ENCODE measurements at places on chromosomes 6 and 20.

- no peak for DNase-seq
These were observed 85.0 kb downstream of the DTD1 start for GRCh38 chr20:18672834-18673233.

DNA sequence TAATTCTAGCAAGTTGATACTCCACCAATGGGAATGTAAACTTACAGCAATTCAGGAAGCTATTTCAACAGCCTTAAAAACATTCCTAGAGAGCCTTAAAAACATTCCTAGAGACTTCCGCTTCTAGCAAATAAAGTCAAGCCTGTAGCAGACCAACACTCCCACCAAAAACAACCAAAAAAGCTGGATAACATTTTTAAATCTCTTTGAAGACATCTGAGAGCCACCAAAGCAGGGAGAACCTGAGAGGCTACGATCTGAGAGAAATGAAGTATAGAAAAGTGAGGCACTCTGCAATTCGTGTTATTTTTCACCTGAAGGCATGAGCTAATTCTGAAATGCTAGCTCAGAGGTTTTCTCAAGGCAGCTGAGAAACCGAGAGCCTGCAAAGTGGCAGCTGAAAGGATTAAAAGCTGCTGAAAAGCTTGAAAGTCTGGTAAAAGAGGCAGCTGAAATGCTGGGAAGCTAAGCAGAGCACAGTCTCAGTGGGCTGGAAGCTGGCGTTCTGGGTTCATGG, 20.9 kb downstream of the GPR63 start:
- DNase-seq: no peak

- no peak for DNase-seq
These were observed 59.0 kb upstream of the EEF1A1 start for GRCh38 chr6:73579851-73580246.

DNA sequence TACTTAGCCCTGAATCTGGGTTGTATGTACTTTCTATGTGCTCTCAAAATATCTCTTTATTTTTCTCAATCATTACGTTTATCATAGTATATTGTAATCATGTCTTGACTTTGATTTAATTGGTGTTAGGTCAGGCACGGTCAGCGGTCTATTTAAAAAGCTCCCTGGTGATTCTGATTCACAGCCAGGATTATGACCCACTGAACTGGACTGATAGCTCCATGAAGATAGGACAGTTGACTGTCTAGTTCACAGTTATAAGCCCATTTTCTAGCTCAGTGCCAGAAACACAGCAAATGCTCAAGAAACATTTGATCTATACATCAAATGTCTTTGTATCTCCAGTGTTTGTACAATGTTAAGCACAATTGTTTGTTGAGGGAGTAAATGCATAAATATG, 111.5 kb upstream of the CCN2 start:
- DNase-seq: no peak

DNA sequence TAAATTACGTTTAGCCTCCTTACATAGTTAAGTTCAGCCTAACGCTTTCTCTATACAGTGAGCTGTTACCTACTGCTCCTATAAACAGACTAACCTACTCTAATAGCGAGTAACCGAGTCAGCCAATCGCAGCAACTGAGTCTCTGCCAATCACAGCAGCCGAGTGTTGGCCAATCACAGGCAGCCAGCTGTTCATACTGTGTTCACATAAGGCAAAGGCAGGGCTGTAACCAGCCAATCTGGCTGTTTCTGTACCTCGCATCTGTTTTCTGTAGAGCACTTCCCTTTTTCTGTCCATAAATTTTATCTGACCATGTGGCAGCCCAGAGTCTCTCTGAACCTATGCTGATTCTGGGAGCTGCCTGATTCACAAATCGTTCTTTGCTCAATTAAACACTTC, 263.9 kb upstream of the JARID2 start:
- no peak for DNase-seq

- DNase-seq: no peak
These were observed 147.8 kb downstream of the CD83 start for GRCh38 chr6:14265049-14266021.

GRCh38 chr6:138145402-138145801, 16.3 kb upstream of the ARFGEF3 start:
- DNase-seq: no peak

GRCh38 chr20:20780127-20780824, 67.8 kb upstream of the RALGAPA2 start:
- no peak for DNase-seq

GRCh38 chr20:41304424-41305079, 13.0 kb downstream of the ZHX3 start:
- DNase-seq: no peak

DNA sequence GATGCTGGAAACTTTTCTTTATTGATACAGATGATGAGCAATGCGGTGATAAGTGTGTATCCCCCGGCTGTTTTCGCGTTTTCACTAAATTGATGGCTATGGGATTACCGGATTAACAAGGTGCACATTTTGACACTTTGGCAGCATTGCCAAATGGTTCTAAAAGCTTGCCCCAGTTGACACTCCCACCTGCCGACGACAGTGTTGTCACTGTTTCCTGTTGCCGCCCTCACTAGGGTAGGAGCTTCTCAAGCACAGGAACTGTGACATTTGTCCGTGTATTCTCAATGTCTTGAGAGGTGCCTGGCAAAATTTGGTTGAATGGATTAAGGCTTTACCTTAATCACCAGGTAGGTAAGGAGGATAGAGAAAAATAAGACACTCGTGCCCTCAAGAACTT, 9.8 kb upstream of the MAPK13 start:
- no peak for DNase-seq

- DNase-seq: no peak
These were observed 43.7 kb downstream of the TRIM38 start for GRCh38 chr6:26006086-26006939.

DNA sequence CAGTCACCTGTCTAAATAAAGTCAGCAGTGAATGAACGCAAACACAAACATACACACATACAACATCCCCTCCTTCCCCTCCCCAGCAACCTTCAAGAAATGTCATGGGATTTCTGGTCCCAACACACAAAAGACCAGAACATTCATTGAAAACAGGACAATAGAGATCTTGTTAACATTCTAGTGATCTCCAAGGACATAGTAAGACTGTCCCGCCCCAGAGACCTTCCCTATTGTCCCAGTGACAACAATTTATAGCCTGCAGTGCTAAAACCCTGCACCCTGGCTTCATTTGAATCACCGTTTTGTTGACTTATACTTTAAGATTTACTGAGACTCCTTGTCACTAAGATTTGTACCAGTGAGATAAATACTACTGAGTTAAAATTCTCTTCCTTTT, 143.9 kb upstream of the NOX3 start:
- no peak for DNase-seq

DNA sequence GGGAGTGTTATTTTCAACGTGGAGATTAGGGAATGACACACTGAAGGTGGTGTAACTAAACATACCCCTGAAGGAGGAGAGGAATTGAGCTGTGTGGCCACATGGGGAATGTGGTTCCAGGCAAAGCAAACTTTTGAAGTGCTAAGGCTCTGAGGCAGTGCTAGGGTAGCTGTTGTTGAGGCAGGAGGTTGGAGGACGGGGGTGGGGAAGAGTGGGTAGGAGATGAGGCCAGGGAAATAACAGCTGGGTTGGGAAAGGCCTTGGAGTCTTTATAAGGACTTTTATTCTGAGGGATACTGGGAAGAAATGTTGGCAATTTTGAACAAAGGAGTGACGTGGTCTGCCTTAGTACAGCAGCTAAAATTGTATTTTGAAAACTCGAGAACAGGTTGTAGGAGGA, 13.0 kb downstream of the RPRD1B start:
- no peak for DNase-seq

- no peak for DNase-seq
These were observed 22.6 kb upstream of the ELOVL2 start for GRCh38 chr6:11066505-11067347.

- no peak for DNase-seq
These were observed 167.7 kb downstream of the EYA2 start for GRCh38 chr20:47062226-47062890.

GRCh38 chr6:16676376-16676775, 84.9 kb downstream of the ATXN1 start:
- DNase-seq: no peak

DNA sequence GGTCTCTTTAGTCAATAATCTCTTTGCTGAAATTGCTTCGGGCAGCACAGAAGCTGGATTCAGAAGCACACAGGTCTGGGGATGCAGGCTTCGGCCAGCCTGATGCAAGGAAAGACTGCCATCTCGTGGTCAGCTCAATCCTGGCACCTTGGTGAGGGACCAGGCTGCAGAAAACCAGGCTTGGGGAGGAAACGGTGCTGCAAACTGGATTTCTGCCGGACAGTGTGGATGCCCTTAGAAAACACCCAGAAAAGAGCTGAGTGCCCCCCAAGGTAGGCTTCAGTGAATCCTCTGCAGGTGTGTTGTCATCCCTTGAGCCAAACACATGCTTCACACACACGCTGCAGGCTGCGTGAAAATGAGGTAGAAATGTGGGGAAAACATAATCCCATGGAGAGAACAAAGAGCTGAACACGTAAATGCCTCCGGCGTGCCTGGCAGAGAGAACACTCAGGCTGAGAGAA, 89.8 kb upstream of the PAX1 start:
- DNase-seq: peak; percentile 66

- no peak for DNase-seq
These were observed 2.5 kb upstream of the MANEA start for GRCh38 chr6:95574811-95575210.

GRCh38 chr6:127272576-127272975, 5.9 kb downstream of the RNF146 start:
- no peak for DNase-seq

GRCh38 chr20:32477594-32478512, 107.3 kb downstream of the NOL4L start:
- DNase-seq: peak; percentile 6

DNA sequence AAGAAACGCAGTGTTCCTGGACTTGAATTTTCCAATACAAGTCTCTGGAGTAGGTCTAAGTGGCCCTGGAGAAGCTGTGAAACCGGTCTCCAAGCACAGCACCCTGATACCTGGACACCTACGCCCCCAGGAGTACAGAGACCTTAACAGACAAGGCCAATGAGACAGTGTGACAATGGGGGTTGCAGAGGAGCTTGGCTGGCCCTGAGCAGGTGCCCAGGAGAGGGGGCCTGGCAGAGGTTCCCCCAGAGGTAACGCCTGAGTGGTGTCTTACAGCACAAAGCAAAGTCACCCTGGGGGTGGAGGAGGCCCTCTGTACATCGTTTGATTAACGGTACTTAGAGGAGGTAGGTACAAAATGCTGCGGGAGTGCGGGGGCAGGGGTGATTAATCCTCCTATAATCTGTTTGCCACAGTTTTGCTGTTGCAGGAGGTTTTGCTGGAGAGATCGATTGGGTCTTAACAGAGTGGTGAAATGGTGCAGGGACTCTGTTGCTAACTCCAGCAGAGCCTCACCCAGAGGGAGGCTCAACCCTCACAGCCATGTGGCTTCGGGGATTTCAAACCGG, 37.3 kb upstream of the APCDD1L start:
- no peak for DNase-seq

GRCh38 chr6:31822036-31822821, 5.3 kb upstream of the HSPA1B start:
- DNase-seq: no peak

GRCh38 chr6:139539852-139540251, 165.4 kb upstream of the CITED2 start:
- no peak for DNase-seq

- DNase-seq: no peak
These were observed 14.9 kb upstream of the KCNB1 start for GRCh38 chr20:49497398-49497669.

- DNase-seq: no peak
These were observed 37.7 kb upstream of the ZNFX1 start for GRCh38 chr20:49315580-49315979.

- peak; percentile 34 for DNase-seq
These were observed 12.2 kb downstream of the MYLK4 start for GRCh38 chr6:2738373-2738979.

GRCh38 chr6:110307368-110307767, 50.8 kb downstream of the METTL24 start:
- no peak for DNase-seq

DNA sequence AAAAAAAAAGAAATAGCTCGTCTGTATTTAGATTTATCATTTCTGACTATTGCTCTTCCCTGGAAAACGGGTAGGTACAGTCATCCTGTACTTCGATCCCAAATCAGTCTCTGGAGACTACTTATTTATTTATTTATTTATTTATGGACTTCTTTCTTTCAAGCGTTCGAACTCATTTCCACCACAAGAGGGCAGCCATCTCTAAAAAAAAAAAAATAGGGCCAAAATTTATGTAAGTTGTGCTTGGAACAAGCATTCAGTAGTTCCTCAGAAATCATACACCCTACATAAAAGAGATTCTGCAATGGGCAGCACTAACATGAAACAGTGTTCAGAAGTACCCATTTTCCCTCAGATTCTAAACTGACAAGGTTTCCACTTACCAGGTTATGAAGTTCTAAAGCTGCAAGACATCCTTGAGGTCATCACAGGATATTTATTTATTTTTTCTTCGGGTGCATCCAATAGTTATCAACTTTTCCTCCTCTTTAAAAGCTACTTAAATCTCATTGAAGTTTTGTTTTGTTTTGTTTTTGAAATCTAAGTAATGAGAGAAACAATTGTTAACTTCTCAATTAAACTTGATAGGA, 1.9 kb upstream of the BMP2 start:
- DNase-seq: no peak

DNA sequence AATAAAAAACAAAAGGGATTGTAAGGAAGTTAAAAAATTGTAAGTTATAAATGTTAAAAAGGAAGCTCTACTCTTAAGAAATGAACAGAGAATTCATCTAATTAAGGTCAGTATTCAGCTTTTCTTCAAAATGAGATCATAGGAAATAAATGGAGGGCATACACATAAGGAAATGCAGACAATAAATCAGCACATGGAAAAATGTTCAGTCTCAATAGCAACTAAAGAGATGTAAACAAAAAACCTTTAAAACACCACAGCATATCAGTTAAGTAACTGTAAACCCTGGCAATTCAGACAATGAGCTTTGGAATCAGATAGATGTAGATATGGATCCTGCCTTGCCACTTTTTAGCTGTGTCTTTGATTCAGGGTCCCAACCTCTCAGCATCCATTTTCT, 24.0 kb upstream of the CLIC5 start:
- no peak for DNase-seq

DNA sequence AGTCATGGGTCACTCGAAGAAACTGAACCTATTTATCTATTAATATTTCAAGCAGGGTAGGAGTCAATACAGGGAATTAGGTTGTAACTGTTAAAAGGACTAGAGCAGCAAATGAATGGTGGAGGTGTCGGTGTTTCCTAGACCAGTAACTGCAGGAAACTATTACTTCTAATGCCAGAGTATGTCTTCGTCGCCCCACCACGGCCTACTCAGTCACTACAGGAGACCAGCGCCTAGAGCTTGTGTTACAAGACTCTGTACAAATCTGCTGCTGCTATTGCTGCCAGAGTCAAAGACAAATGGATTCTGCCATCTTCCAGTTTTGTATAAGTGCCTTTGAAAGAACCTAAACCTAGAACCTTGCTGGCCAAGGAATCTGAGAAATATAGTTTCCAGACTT, 343.9 kb downstream of the SOX4 start:
- DNase-seq: no peak
